Ecto neural progenitor cell (in vitro differentiated cells): ENCODE measurements at places on chromosomes 5 and 9.

DNA sequence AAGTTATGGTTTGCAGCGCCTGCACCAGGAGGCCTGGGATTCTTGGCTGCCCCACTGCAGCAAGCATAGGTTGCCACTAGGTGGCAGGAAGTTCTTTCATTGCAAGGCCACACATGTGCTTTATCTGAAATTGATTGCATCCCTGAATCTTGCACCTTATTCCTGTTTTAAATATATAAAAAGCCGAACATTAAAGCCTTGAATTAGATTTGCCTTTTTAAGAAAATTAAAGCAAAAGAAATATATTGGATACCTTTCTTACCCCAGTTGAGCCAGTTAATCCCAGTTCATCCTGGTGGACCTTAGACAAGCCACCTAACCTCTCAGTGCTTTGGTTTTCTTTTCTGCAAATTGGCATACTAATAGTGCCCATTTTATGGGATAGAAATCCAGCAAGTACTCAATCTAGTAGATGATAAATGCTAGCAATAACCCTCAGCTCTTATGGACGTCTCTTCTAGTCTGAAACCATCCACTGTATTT lies 6.3 kb upstream of the TRMT10B start:
- DNase-seq: no peak

DNA sequence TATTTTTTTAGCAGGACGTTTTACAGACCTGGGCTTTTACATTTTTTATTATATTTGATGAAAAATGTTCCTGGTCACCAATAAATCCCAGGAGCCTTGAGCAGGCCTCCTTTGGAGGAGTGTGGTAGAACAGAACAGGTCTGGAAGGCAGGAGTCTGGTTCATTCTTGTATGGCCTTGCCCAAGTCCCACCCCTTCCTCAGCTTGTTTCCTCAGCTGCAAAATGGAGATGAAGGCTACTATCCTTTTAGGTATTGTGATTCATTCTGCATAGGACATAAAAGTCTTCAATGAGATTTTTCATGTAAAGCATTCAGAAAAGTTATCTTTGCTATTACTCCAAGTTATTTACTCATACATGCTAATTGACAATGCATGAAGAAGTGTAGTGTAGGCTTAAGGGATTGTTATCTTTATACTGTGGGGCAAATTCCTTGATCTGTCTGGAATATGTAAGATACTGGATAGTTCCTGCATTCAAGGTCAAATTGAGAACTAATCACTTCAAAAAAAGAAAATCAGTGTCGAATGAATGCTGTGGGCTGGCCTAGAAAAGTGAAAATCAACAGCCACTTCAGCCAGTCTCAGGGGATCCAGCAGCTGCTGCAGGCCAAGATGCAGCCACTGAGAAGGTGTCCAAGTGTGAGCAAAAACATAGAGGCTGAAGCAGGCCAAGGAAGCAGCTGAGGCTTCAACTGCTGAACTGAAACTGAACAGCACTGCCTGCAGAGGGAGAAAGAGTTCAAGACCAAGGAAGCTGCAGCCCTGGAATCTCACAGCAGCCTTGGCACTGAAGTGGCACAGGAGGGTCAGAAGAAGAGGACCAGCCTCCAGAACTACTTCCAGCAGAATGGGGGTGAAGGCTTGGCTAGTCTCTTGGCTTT lies 15.5 kb upstream of the SLC36A3 start:
- no peak for DNase-seq

GRCh38 chr5:109614981-109615380 lies 74.7 kb upstream of the MAN2A1 start:
- DNase-seq: no peak

- no peak for DNase-seq
Observed at GRCh38 chr5:163459462-163459818, 462 bp downstream of the NUDCD2 start.

- DNase-seq: no peak
Observed at GRCh38 chr9:137907776-137908175, 30.2 kb downstream of the CACNA1B start.

DNA sequence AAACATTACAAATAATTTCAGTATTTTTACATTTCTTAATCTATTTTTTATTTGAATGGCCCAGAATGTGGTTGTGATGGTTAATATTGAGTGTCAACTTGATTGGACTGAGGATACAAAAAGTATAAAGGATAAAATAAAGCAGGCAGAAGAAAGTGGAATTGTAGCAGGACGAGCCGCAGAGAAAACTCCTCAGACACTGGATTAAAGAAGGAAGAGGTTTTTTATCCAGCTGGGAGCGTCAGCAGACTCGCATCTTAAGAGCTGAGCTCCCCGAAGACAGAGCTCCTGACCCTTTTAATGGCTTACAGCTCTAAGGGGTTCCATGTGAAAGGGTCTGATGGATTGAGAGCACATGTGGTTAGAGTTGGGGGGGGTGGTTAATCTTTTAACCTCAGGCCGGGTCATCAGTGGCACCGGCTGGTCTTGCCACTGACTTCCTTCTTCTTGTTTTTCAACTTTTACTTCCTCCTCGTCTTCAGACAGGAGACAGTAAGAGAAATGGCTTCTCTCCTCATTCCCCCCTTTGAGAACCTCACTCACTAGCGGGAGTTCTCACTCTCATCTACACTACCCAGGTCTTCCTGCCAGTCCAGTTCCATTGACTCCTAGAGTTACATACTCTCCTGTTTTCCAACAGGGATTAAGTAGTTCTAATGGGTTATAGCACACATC lies 80.0 kb downstream of the TMEM161B start:
- no peak for DNase-seq

DNA sequence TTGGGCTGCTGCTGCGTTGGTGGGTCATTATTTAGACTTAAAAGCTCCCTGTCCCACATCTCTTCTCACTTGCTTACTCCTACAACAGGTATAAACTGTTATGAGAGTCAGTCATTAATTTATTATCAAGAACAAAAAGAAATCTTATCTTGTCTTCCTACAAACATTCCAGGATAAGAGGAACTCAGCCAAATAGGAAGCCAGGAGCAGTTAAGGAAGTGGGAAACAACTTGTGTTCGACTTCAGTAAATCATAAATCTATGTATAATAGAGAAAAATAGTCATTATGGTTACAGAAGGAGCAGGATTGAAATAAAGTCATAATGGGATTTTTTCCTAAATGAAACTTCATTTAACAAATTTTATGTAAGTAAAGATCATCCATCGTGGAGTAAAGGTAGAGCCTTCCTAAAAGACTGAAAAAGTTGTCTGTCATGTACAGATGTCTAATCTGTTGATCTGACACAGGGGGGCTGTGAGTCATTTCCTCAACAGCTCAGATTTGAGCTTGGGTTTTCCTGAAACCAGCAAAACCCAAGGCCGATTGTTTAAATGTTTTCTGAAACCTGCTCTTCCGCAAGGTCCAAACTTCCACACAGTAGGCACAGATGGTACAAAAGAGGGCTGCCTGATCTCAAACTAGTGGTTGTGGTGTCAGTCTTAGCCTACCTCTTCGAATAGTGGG lies 25.3 kb upstream of the LRRTM2 start:
- no peak for DNase-seq

DNA sequence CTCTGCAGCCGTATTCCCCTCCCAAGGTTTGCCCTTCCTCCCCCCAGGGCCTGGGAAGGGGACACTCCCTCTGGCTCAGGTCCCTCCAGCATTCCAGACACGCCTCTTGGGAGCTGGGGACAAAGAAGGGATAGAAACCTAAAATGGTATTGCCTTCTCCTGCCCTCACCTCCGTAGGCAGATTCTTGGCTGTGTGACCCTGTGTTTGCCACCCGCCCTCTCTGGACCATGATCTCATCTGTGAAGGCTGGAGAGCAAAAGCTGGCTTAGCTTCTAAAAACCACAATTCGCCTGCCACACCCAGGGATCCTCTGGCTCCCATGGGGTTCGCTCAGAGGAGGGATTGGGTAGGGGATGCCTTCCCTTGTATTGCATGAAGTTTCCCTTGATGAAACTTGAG lies 7.7 kb downstream of the AQP3 start:
- DNase-seq: no peak

- no peak for DNase-seq
Observed at GRCh38 chr5:145130996-145131395, 704.1 kb downstream of the PRELID2 start.

DNA sequence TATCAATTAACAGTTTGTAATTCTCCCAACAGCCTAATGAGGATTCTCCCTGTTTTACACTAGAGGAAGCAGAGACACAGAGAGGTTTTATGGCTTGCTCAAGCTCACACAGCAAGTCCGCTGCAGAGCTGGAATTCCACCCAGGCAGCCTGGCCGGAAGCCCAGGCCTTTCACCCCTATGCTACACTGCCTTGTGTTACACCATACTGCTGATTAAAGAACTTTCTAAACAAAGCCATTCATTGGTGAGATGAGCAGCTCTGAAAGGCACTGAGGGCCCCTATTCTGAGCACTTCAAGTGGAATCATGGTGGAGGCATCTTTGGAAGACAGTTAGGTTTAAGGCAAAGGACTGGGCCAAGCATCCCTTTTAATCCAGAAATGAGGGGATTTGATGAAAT lies 14.7 kb upstream of the LARP1 start:
- DNase-seq: no peak

DNA sequence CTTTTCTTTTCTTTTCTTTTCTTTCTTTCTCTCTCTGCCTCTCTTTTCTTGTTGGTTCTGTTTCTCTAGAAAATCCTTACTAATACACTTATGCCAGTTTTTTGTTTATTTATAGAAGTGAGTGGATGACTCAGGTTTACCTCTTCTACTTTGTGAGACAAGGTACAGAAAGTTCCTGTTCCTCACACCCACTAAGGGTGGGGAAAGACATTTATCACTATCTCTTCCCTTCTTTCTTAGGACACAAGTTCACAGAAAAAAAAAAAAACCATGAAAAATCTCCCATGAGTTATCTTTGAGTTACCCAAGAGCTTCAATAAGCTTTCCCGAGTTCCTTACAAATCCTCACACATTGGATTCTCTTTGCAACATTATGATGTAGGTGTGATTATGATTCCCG lies 60.9 kb upstream of the CD180 start:
- DNase-seq: no peak

GRCh38 chr9:100324594-100325200 lies 28.0 kb downstream of the TEX10 start:
- no peak for DNase-seq

GRCh38 chr5:120388016-120388781 lies 75.9 kb upstream of the PRR16 start:
- DNase-seq: no peak

DNA sequence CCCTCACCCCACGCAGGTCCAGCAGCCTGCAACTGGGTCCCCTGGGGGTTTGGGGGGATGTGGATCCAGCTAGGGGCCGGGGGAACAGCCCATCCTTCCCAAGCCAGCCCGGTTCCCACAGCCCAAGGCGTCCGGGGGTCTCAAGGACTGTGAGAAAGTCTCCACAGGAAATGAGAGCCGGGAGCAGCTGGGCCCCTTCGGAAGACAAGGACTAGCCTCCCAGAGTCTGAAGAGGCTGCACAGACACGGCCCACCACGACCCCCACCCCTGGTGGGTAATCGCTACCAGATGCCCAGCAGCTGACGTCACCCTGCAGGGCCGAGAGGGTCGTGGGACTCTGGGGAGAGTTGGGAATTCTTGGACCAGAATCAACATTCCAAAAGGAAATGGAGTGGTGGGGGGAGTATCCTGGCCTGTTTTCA lies 10.5 kb downstream of the SH2D3C start:
- no peak for DNase-seq

DNA sequence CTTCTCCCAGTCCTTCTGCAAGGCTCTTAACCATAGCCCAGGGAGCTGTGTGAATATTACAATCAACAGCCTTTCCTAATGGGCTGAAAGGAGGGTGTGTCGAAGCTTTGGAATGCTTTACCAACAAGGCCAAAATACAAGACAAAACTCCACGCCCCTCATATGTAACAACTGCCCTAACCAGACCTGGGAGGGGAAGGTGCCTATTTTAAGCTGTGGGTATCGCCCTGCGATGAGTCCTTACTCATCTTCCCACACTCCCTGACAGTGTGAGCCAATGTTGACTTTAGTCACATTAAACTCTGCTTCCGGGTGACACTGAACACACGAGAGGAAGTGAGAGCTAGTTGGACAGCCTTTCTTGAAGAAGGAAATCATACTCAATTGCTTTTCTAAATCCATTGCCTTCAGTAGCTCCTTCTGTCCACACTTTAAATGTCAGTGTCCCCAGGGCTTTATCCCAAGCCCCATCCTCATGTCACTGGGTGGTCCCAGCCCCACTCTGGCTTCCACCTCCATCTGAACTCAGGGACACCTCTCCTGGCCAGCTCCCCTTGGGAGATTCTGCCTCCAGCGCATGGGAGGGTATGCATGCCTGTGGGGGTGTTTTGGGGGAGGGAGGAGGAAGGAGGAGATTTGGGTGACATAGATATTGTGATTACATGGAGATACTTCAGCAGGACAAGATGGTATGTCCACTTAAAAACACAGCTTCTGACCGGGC lies 6.5 kb upstream of the TBC1D9B start:
- DNase-seq: no peak

DNA sequence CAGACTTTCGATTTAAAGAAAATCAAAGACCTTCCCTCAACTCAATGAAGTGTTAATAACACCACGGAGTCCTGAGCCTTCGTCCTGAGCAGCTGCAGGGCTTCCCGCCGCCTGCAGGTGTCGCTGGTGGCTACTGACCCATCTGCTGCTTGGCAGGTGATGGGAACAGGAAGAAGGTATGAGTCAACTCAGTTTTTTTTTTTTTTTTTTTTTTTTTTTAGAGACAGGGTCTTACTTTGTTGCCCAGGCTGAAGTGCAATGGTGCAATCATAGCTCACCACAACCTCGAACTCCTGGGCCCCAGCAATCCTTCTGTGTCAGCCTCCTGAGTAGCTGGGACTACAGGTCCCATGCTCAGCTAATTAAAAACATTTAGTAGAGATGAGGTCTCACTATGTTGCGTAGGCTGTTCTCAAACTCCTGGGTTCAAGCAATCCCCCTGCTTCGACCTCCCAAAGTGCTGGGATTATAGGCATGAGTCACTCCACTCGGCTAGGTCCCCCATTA lies 185.7 kb upstream of the IL12B start:
- peak; percentile 78 for DNase-seq

DNA sequence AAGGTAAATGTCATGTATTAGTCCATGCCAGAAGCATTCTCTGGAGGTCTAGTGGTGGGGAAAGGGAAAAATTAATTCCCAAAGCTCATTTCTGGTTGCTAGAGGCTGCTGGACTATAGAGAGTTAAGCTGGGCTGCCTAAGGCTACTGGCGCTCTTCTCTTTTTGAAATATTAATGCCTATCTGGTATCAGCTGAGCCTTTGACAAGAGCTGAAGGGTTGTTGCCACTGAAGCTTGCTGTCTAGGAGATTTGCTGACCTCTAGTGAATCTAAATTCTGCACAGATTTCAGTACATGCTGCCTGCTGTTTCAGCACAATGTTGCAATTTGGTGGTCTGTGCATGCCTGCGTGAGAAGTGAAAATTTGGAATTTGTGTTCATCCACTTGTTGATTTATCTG lies 29.1 kb upstream of the PLCXD3 start:
- DNase-seq: no peak
